ENCODE measurements at places on chromosomes 7 and 10.

DNA sequence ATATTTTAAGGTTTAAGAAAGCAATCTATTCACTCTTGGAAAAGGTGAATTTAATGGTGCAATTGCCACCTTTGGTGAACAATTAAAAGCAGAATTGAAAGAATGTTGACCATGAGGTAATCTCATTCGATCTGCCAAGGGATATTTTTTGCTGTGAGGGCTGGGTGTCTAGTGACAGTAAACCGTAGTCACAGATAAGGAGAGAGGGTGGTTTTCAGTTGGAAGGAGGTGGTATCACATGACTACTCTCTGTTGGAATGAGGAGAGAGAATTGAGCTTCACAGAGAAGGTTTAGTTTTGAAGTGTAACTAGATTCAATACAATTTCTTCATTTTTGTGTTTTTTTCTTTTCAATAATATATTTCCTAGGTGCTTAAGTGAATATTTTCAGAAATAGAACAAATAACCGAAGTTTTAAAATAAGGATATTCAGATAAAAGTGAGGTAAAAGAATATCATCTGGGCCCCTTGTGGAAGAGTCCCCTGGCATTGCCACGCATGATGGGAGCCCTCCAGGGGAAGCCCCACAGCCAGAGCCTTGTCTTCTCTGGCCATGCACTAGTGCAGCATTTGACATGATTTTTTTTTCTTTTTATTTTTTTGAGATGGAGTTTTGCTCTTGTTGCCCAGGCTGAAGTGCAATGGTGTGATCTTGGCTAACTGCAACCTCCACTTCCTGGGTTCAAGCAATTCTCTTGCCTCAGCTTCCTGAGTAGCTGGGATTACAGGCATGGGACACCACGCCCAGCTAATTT, 73.4 kb downstream of the GPR141 start:
- DNase-seq: no peak

- DNase-seq: no peak
Observed at GRCh38 chr10:95395947-95396449, 105.2 kb upstream of the PDLIM1 start.

DNA sequence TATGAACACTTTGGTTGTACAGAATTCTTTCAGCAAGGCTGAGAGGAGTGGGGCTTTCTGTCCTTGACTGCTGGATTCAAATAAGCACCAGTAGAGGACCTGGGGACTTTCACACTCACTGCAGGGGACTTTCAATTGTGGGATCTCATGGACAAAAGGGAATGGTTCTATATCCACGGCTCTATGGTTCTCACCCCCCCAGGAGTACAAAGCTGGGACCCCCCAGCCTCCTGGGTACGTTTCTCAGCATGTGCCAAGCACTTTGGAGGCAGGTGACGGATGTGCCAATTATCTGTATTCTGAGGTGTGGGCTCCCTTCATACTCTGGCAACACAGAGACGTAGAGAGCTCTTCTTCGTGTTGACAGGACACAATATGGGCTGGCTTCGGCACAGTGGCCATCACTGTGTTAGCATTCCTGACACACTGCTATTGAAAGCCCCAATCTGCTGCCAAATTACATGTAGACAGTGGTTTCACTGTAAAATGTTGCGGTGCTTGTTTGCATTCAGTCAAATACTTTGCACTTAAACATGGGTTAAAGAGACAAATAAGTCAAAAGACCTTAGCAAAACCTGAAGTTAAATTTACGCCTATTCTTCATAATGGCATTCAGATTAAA, 92.7 kb upstream of the SAMD8 start:
- DNase-seq: no peak

GRCh38 chr7:41538810-41539724, 163.8 kb downstream of the INHBA start:
- no peak for DNase-seq

GRCh38 chr7:115019882-115020605, 98.2 kb downstream of the MDFIC start:
- no peak for DNase-seq

DNA sequence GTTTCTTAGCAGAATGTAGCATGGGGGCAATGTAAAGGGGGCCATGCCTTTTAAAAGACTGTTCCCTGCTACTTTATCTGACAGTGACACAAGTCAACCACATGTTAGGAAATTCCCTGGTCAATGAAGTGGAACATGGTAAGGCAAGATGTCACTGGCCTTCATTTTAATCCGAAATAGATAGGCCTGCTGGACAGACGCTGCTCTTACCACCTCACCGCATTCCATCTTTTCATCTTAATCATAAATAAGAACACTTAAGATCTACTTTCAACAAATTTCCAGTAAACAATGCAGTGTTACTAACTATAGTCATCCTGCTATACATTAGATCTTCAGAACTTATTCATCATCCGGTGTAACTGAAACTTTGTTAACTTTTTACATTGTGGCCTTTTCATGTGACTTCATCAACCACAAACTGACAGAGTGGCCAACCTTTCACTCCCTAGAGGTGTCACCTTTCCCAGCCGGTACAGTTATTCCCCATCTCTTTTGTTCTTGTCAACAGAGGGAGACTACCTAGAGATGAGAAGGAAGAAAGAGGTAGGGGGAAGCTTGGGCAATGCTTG, 15.6 kb downstream of the ASB4 start:
- DNase-seq: no peak

- peak; percentile 3 for DNase-seq
Observed at GRCh38 chr10:18822156-18822555, 162.9 kb downstream of the ARL5B start.

- DNase-seq: peak; percentile 58
Observed at GRCh38 chr7:108415821-108416536, 40.3 kb downstream of the NRCAM start.

DNA sequence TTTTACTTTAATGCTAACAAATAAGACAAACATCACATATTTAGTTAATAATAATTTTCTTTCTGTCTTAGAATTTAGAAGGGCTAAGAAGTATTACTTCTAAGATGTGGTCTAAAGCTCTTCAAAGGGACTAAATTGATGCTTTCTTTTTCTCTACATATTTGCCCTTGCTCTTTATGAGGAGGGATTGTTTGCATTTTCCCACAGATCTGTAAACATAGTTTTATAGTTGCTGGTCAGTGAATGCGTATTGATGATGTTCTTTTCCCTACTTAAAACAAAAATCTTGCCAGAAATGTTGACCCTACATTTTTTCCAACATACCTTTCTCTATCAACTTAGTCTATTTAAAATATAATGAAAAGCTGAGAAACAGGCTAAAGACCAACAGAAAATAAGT, 372.4 kb upstream of the LRGUK start:
- no peak for DNase-seq

- no peak for DNase-seq
Observed at GRCh38 chr10:96921655-96922054, 89.6 kb downstream of the LCOR start.

DNA sequence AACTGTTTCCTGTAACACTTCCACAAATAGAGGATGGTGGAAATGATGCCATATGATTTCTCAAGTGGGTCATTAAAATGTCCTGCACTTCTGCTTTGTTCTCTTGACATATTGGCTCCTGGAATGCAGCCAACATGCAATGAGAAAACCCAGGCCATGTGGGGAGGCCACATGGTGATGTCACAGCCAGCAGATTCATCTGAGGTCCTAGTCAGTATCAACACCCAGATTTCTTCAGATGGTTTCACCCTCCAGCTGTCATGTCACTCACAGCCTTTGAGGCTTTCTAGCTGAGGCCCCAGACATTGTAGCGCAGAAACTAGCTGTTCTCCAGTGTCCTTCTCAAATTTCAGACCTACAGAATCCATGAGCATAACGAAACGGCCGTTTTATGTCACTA, 102.3 kb upstream of the NUPR2 start:
- DNase-seq: no peak

- no peak for DNase-seq
Observed at GRCh38 chr10:78371136-78371535, 337.5 kb downstream of the RPS24 start.

- no peak for DNase-seq
Observed at GRCh38 chr10:79375321-79376077, 28.2 kb downstream of the PPIF start.

- no peak for DNase-seq
Observed at GRCh38 chr7:131381069-131381838, 53.6 kb downstream of the MKLN1 start.

DNA sequence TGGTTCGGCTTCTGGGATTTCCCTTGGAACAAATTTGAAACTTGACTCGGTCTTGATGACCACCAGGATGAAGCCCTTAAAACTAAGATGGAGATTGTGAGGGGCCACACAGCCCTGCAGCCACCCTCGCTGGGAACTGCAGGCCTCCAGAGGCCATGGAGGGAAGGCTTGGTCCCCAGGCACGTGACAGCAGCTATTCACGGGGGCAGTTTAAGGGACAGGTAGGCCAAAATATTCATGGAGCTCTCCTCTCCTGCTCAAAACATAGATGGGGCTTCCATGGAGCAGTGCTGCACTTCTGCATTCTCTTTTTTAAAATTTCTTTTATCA, 137.0 kb downstream of the ADCY1 start:
- no peak for DNase-seq

GRCh38 chr7:120725376-120726039, 132.4 kb downstream of the TSPAN12 start:
- DNase-seq: peak; percentile 37

DNA sequence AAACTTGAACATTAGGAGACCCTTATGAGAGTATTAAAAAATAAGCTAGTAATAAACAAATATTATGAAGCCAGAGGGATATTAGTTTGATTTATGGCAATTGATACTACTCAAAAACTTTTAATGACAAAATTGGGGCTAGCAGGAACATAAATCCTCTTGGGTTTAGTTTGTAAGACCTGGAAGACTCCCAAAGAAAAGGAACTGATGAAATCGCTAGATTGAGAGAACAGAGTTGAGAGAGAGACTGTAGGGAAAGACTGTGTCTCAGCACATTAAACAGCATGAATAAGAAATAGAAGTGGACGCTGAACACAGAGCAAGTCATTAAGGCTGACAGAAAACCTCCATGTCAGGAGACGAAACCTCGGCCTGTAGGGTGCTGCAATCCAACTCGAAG, 56.4 kb downstream of the ICA1 start:
- DNase-seq: no peak

GRCh38 chr7:110780712-110781111, 310.2 kb upstream of the LRRN3 start:
- no peak for DNase-seq

- peak; percentile 65 for DNase-seq
Observed at GRCh38 chr7:92835261-92835850, 1.0 kb downstream of the CDK6 start.

GRCh38 chr7:115058726-115059125, 136.8 kb downstream of the MDFIC start:
- no peak for DNase-seq

DNA sequence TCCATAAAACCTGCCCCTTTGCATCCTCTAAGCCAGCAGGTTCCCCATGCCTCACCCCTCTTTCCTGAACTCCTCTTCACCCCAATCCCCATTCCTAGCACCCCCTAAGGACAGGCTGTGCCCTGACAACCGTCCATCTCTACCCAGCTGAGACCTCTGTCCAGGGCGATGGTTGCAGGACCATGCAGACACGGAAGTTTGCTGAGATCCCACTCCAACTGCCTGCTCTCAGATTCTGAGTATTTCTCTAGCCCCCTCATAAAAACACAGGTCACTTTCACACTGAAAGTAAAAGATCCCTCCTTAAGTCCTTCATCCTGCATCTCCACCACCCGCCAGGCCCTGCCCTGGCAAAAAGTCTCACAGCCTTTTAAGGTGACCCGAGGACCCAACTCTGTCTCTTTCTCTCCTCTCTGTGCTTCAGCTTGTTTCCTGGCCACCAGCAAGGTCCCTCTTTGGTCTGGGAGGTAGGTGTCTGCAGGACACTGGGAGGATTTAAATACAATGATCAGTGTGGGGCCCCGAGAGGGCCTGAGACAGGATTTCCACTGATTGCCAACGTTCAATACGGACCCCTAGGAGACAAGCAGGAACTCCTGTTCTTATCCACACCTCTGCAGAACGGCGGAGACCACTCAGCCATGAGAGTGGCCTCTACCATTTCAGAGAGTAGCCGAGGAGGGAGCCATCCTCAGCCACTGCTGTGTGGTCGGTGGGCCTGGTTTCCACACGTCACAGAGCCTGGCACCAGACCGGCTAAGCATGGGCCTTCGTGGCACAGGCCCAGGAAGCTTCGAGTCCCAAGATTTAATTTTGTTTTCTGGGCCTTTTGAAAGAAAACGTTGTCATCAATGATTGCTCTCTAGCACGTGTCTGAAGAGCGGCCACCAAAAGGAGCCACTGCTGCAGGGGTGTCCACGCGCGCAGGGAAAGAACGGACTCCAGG, 27.9 kb downstream of the CALML3 start:
- DNase-seq: no peak

- DNase-seq: no peak
Observed at GRCh38 chr10:111481261-111481826, 404.5 kb downstream of the ADRA2A start.

DNA sequence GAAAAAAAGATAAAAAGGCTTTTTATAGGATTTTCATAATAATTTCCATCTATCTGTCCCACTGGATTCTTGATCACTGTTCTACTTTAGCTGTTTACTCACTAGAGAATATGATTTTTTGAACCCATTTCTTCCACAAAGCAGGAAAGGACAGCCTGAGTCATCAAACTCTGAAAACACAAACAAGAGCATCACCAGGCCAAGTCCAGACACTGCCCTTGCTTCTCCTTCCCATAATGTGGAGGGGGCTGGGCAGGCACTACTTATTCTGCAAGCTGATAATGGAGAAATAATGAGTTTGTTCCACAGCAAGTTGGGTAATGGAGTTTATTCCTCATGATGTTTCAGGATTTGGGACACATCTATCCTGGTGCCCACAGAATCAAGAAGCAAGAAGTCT, 13.0 kb upstream of the KCNIP2 start:
- DNase-seq: no peak

DNA sequence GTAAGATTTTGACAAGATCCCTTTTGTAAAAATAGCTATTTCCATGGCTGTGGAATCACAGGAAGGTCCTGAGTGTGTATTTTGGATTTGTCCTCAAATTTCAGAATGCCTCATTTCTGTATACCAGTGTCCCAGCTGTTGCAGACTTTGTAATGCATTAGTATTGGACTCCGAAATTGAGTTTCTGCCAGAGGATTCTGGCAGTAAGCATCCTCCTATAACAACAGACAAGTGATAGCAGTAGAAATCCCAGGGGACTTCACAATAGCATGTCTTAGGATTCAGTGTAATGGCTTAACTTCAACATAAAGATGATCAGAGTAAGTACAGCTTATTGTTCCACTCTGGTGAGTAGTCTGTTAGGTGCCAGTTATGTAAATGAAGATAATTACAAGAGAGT, 104.6 kb downstream of the FOXP2 start:
- no peak for DNase-seq

GRCh38 chr10:20034732-20035131, 218.5 kb downstream of the PLXDC2 start:
- no peak for DNase-seq

DNA sequence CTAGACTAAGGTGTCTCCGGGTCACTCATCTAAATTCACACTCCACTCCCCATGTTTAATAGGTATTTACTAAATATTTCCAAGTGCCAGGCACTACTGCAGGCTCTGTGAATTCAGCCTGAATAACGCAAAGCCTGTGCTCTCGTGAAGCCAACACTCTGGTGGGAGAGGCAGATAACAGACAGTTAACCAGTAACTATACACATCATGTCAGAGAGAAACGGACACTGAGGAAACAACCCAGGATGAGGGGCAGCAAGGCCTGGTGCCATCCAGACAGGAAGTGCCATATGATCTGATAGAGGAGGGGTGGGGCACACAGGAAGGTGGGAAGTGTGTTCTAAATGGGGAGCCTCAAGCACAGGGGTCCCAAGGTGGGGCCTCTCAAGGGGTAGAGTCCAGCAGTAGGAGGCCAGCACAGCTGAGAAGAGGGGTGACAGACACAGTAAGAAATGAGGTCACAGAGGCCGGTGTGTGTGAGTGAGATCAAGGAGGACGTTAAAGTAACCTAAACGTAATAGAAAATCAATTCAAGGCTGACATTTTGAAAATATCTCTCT, 85.3 kb downstream of the LARP4B start:
- DNase-seq: no peak
